ENCODE measurements at places on chromosomes 3 and 15.

GRCh38 chr3:95387242-95388021 is 1324.6 kb downstream of the NSUN3 start:
- no peak for DNase-seq

DNA sequence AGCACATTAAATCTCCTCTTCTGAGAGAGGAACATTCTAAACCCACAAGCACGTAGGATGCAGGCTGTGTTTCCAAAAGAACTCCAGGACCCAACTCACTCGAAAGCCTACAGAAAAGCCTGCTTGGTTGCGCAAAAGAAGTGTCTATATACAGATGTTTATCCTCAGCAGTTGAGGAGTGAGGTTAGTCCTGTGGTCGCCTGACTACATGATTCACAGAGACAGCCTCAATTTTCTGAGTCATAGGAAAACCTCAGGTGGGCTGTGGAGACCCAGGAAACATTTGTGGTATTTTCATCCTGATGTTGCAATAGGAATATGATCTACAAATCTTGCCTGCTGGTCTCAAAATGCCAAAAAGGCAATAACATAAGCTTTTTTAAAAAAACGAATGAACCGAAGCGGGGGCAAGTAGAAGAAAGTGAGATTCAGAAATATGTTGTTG is 183.8 kb upstream of the THRB start:
- DNase-seq: peak; percentile 88

DNA sequence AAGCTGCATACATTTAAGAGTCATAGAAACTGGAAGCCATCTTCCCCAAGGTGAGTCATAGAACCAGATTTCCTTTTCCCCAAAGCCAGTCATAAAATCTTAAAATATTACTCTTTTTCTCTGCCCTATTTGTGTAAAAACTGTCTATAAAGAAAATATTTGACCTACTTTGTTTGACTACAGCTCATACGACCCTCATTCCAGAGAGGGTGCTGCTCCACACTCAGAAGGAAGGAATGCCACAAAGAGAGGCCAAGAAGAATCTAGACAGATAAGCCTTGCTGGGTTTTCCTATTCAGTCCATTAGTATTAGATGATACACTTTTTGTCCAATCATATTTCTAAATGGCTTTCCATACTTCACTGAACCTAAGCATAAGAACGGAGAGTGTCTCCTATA is 671.6 kb upstream of the SGO1 start:
- no peak for DNase-seq

GRCh38 chr3:112546216-112546759 is 15.5 kb downstream of the ATG3 start:
- no peak for DNase-seq

DNA sequence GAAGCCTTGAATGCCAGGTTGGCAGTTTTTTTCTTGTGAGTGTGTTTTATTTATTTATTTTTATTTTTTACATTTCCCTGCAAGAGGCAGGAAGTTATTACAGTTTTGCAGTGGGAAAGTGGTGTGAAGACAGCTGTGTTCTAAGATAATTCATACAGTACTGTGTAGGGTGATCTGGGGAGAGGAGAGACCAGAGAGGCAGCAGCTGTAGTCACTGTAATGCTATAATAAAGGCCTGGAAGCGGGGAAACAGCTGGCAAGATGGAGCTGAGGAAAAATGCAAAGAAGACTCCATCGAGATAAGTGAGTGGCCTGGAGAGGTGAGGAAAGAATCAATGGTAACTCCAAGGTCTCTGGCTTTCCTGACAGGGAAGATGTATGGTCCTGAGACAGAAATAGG is 23.1 kb downstream of the CNTN3 start:
- no peak for DNase-seq

DNA sequence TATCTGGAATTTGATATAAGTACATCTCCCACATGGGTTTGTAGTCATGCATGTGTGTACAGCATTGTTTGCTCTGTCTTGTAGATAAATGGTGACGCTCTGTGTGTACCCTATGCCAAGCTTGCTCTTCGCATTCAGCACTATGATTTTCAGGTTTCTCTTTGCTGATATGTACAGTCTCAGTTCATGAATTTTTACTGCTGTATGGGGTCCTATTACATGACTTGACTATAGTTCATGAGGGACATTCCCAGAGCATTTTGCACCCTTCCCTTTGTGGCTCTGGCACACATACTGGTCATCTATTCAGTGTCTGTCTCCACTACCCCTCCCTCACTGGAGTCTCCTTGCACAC is 132.7 kb downstream of the EEFSEC start:
- no peak for DNase-seq

DNA sequence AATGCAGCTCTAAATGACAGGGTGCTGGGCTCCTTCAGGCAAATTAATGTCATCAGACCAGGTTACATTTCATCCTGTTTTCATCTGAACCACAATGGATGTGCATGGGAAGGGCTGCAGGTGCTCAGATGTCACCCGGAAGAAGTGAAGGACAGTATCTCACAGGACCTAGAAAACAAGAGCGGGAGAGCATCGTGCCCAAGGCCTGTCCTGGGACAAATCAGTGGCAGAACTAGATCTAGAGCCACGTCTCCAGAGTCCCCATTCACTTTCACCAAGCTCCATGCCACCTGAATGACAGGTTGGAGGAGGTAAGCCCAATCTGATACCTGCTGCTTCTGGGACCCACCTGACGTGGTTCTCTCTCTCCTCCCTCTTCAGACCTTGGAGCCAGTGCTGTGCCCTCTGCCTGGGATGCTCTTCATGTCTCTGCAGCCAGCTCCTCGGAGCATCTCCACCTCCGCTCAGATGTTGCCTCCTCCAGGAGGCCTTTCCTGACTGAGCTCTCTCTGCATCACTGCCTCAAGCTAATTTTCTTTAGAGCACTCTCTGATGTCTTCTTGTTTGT is 77.3 kb downstream of the CPN2 start:
- no peak for DNase-seq

- no peak for DNase-seq
Measured at GRCh38 chr3:47414666-47415587, 34.1 kb downstream of the PTPN23 start.

GRCh38 chr15:60358935-60359682 is 38.7 kb downstream of the ANXA2 start:
- no peak for DNase-seq

DNA sequence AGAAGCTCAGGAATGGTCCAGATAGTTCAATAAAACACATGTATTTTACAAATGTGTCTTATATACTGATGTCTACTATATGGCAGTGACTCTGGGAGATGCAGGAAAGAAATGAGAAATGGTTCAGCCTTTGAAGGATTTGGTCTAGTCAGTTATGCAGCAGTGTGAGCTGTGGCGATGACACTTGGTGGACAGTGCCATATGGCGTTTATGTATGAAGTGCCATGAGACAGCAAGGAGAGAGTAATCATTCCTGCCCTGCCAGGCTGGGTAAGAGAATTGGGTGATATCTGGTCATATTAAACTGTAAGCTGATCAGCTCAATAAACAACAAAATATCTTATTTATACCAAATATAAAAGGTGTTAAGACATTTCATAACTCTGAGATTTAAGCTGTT is 47.6 kb upstream of the ANP32A start:
- no peak for DNase-seq

DNA sequence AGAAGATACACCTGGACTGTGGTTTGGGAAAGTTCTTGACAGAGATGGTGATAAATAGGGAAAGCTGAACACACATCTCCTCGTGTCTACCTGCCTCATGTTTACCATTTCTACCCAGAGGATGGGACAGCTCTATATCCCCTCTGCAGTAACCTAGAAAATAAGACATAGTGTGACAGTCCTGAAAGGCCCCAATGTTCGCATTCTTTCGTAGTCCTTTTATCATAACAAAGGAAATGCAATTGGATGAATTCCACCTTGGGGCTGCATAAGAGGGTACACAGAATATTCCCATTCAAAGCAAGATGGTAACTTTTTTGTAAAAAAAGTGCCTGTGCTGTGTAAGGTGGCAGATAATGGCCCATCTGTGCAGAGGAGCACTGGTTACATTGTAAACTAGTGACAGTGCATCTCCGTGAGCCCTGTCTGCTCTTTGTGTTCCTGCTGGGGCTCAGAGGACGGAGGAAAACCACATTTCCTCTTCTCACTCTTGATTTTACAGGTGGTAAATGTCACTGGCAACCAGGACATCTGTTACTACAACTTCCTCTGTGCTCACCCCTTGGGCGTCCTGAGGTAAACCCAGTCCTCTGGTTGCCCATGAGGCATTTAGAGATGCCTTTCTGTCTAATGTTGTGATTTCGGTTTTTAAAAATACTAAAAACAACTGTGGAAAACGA is 74.3 kb downstream of the SIDT1 start:
- DNase-seq: no peak

- peak; percentile 41 for DNase-seq
Measured at GRCh38 chr3:150699068-150699639, 4.6 kb downstream of the ERICH6 start.

DNA sequence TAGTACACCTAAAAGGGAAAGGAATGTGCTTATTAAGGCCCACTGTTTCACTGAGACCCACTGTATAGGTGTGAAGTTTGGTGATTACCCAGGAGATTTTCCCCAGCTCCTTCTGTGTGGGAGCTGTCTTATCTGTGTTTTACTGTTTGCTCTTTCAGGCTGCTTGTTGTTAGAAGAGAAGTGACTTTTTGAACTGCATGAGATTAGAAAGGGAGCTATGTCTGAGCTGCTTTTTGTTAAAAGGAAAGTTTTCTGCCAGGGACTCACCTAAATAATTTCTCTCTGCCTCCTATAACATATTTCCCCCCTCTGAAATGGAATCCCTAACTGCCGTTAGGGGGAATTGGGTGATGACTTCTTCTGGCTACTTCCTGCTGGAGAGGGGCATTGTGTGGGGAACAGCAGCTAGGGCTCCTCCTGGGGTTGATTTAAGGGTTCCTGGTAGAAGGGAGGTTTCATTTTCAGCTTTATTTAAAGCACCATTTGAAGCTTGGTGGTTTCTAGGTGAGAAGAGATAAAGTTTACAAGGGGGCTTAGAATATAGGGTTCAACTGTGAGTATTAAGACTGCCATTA is 77.1 kb upstream of the ATP11B start:
- no peak for DNase-seq

DNA sequence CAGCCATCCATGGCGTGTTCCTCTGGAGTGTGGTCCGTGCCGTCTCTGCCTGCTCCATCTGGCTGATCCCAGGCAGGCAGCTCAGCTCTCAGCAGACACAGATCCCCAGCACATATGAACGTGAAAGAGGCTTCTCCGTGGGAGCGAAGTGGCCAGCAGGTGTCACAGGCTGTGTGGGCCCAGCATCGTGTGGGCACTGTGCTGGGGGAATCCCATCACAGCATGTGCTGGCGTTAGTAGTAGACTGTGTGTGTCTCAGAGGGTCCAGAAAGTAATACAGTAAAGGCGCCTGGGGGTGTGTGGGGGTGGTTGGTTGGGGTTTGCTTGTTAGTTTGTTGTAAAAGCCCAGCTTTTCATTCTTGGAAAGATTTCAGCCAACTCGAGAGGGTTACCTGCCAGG is 147.6 kb downstream of the IGF1R start:
- no peak for DNase-seq

- DNase-seq: peak; percentile 92
Measured at GRCh38 chr3:197428117-197428801, 127.5 kb downstream of the BDH1 start.

- no peak for DNase-seq
Measured at GRCh38 chr15:89016549-89017041, 71.7 kb upstream of the ABHD2 start.

DNA sequence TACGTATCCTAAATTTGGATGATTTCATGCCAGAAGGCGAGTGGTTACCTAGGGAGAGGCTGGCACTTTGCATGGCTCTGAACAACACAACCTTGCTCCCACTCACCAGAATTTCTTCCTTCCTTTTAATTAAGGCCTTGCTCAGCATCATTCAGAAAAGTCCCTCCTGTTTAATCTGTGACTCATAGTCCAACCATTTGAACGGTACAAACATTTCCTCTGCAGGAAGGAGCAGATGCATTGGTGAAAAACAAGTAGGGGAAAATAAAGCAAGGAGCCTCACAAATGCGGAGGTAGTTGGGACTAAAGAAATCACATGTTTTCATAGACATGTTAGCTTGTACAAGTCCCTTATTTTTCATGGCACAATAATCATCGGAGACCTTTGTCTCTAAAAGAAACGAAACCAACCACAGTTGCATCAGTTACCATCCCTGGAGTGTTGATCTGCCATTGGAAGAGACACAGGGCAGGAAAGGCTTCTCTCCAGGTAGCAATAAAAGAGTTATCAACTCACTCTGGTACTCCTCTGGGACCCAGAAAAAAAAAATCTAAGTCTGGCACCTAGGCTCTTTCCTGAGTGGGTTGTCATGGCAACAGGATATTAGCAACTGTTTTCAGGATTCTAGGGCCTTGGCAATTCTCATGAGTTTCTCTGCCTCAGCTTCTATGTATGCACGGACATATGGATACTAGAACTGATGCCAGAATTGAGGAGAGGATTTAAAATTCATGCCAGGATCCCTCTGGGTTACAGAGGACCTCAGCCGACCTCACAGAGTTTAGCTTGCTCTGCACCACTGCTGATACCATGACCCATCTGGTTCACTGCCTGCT is 255.4 kb upstream of the ARPP21 start:
- no peak for DNase-seq

GRCh38 chr3:34419801-34420200 is 621.4 kb downstream of the PDCD6IP start:
- DNase-seq: no peak

GRCh38 chr15:90550919-90551318 is 21.2 kb downstream of the CRTC3 start:
- DNase-seq: no peak

DNA sequence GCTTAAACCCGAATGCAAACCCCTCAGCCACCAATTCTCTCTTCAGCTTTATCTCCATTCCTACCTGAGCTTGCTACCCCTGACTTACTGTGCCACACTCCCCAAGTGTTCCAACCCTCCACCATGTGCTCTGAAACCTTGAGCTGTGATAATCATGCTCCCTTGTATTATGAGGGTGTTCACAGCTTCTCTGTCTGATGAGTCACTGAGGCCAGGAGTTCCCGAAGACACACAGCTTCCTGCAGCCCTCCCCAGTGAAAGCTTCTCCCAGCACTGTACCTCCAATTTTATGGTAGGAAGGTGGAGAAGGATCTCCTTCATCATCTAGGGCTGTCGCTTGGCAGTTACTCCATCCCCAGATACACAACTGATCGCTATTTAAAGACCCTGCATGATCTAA is 24.9 kb downstream of the STAC start:
- DNase-seq: no peak

DNA sequence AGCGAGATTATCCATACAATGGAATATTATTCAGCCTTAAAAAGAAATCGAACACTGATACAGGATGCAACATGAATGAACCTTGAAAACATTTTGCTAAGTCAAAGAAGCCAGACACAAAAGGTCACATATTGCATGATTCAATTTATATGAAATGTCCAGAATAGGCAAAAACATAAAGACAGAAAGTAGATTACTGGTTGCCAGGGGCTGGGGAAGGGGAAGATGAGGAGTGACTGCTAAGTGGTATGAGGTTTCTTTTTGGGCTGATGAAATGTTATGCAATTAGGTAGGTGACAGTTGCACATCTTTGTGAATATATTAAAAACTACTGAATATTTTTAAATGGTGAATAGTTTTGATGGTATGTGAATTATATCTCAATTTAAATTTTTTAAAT is 38.3 kb downstream of the LRRFIP2 start:
- DNase-seq: no peak

Measured in H4 (cell line).